ENCODE measurements at places on chromosomes 4 and X.

- DNase-seq, result no peak
Measured at GRCh38 chr4:80213117-80213815, 16.0 kb downstream of the PRDM8 start.

DNA sequence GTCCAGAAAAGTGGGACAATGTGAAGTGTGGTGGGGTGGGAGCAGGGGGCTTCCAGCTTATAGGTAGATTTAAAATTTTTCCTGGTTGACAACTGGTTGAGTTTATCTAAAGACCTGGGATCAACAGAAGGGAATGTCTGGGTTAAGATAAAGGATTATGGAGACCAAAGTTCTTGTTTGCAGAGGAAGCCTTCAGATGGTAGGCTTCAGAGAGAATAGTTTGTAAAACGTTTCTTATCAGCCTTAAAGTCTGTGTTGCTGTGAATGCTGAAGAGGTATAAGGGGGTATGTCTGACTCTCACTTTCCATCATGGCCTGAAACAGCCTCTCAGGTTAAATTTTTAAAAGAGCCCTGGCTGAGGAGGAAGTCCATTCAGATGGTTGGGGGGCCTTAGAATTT is 20.5 kb downstream of the MGST2 start:
- DNase-seq, result no peak

GRCh38 chr4:53809816-53810215 is 218.5 kb upstream of the LNX1 start:
- DNase-seq, result no peak

GRCh38 chr4:72323227-72323626 is 245.8 kb downstream of the ADAMTS3 start:
- no peak for DNase-seq

GRCh38 chr4:151888367-151888866 is 127.6 kb upstream of the GATB start:
- no peak for DNase-seq

DNA sequence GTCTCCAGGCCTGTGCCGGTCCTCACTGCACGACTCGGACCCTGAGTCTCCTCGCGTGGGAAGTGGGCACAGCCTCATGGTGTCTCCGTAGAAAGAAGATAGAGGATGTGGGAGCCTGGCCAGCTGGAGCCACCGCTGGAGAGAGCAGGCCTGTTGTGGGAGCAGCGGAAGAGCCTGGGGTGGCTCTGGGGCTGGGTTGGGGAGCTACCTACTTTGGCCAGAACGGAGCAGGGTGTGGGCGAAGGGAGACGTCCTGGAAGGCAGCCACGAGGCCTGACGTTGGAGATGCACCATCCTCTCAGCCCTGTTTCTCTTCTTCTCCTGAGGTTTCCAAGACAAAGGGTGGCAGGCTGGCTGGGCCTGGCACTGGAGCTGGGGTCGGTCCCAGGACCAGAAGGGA is 93.8 kb downstream of the SORCS2 start:
- DNase-seq, result no peak

GRCh38 chr4:78765432-78766006 is 10.6 kb upstream of the BMP2K start:
- no peak for DNase-seq

DNA sequence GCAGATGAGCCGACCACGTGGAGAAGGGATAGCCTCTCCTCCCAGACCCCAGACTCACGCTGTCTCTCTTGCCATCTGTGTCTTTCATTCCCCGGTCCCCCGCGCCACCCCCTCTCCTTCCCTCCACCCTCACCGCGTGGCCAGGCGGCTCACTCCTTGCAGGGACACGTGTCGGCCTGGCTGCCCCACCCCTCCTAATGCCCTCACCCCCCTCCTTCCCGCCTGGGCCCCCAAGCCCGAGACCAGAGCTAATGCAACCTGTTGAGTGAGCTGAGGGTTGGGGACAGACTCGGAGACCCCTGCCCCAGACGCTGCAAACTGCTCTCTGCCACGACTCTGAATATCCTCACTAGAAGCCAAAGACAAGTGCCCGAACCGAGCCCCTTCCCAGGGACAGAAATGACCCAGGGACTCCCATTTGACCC is 1.8 kb downstream of the SLC38A5 start:
- DNase-seq, result no peak

GRCh38 chr4:97866821-97867556 is 276.3 kb downstream of the STPG2 start:
- DNase-seq, result no peak

DNA sequence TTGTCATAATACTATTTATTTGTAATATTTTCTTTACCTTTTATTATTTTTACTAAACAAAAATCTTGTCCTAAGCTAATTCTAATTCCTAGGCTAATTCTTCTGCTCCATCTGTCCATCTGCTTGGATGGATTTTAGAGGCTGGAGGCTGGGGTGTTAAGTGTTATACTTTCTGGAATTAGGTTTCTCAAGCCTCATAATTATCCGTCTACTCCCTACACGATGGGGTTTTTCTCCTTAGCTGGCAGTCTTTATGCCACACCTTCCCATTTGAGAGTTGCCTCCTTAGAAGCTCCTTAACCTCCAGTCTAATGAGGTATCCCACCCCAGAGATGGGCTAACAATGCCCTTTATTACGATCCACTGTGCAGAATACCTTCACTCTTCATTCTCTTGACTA is 37.6 kb upstream of the LGI2 start:
- no peak for DNase-seq

GRCh38 chr4:182337366-182337765 is 94.2 kb downstream of the TENM3 start:
- DNase-seq, result no peak

- no peak for DNase-seq
Measured at GRCh38 chr4:26020083-26020668, 106.2 kb downstream of the SMIM20 start.

DNA sequence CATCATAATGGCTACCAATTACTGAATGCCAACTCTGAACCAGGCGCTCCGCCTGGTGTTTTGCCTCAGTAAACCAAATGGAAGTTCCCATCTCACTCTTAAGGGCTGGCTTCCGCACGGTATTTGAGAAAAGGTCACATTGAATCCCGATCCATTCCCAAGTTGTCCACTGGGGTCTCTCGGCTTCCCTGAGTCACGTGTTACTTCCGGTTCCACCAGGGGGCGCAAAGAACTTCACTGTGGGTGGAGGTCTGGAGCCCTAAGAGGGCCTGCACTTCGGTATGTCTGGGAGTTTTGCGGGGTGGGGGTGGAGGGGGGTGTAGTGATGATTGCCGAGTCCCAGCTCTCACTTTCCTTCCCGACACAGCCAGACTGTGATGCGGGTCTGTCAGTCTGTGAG is 13.4 kb upstream of the NHS start:
- DNase-seq, result no peak

- DNase-seq, result no peak
Measured at GRCh38 chr4:124797223-124797622, 84.7 kb upstream of the ANKRD50 start.
